ENCODE measurements at places on chromosomes 4 and X.

GRCh38 chrX:1483843-1484637 lies 31.3 kb upstream of the ASMTL start:
- no peak for DNase-seq

DNA sequence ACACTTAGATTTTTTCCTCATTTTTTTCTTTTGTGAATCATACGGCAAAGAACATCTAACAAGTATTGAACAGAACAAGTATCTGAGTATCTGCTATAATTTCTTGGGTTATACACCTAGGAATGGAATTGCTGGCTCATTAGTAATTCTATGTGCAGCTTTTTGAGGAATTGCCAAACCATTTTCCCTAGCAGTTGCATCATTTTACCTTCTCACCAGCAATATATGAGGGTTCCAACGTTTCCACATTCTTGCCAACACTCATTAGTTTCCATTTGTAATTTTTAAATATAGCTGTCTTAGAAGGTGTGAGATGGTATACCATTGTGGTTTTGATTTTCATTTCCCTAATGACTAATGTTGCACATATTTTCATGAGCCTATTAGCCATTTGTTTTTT lies 41.1 kb upstream of the DCAF8L1 start:
- DNase-seq: no peak

GRCh38 chrX:73812256-73812655 lies 249.3 kb downstream of the CHIC1 start:
- DNase-seq: no peak

DNA sequence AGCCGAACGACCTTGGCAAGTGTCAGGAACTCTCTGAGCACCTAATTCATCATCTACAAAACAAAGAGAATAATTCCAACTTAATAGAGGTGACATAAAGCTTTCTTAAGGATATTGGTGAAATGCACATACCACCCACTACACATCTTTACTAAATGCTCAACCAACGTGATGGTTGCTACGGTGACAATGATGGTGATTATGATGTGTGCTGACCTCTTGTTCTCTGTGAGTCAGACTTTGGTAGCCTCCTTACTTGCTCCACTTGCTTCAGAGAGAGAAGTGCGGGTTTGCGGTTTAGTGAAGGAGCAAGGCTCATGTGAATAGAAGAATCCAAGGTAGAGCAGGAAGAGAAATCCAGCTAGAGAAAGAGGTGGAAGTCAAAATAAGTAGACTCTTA lies 52.8 kb upstream of the CLNK start:
- no peak for DNase-seq

DNA sequence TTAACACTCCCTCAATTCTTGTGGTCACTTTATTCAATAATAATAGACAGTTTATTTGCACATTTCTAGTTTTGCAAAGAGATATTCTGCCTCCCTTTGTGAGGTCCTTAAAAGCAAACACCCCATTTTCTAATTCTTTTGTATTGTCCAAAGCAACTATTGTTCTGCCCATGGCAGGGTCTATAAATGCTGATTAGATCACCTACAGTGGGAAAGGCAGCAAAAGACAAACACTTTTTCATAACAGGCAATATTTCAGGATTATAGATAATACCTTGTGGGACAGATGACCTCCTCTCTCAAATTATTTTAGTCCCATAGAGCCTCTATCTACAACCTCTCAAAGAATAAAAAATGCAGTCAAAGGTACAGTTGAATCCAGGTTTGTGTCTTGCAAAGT lies 28.6 kb downstream of the COMMD8 start:
- no peak for DNase-seq

GRCh38 chr4:123218981-123219380 lies 177.6 kb upstream of the SPRY1 start:
- DNase-seq: no peak

GRCh38 chrX:153973127-153974002 lies 811 bp downstream of the TMEM187 start:
- no peak for DNase-seq

DNA sequence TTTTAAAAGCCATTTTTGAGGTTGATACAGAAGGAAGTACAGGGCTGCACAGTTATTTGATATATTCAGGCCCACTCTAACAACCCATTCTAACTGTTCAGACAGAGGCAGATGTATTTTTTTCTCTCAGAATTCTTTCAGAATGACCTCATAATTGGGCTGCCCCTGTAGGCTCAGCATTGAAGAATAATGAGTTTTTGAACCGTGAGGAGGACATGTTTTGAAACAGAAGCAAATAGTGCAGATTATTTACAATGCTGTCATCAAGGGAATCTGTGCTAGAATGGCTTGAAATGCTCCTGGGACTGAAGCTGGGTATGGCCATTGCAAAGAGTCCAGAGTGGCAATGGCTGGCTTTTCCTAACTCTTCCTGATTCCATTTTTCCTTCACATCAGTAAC lies 158.1 kb downstream of the SOX3 start:
- no peak for DNase-seq

DNA sequence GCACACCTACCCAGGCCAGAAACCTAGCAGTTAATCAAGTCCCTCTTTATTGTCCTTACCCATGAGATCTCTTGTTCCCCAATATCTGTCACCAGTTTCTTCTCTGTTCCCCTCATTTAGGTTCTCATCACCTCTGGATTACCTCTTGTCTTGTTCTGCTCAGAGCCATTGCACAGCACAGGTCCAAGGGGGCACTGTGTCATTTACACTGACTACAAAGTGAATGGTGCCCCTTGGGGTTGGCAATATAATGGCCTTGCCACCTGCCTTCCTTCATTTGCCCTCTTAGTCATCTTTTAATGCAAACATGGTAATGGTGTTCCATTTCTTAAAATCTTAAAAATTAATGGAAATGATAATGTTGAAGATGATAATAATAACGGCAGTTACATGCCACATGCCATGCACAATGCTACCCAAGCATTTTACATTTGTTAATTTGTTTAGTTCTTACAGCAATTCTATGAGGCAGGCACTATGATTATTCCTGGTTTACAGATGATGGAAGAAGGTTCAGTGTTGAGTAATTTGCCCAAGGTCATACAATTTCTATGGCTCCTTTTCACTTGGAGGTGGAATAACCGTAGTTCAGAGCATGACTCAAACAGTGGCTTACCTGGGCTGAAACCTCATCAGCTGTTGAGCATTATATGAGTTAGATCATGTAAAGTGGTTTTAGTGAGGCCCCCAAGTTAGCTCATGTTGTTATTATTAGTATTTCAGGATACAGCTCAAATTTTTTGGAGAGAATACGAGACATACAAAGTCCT lies 117.9 kb downstream of the RASL11B start:
- no peak for DNase-seq

DNA sequence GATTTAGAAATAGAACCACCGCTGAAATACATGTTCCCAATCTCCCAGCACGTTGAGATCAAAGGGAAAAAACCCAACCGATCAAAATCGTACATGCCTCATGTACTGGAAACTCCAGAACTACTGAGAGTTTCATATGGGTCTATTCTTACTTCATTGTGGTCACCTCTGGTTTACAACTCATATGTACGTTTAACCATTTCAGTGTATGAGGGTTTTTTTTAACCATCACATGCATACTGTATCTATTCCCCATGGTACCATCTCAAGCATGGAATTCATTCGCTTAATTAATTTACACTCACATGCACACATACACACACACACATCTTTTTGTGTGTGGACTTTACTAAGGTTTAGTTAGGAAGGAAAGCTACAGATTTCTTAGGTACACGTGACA lies 46.0 kb upstream of the CLNK start:
- no peak for DNase-seq

- DNase-seq: peak; percentile 54
Measured at GRCh38 chr4:104394406-104395167, 100.1 kb downstream of the CXXC4 start.

GRCh38 chr4:88725986-88726385 lies 28.4 kb upstream of the NAP1L5 start:
- no peak for DNase-seq

GRCh38 chr4:98377559-98377958 lies 116.4 kb downstream of the RAP1GDS1 start:
- DNase-seq: no peak

- DNase-seq: no peak
Measured at GRCh38 chrX:51955200-51955599, 61.8 kb downstream of the MAGED1 start.

DNA sequence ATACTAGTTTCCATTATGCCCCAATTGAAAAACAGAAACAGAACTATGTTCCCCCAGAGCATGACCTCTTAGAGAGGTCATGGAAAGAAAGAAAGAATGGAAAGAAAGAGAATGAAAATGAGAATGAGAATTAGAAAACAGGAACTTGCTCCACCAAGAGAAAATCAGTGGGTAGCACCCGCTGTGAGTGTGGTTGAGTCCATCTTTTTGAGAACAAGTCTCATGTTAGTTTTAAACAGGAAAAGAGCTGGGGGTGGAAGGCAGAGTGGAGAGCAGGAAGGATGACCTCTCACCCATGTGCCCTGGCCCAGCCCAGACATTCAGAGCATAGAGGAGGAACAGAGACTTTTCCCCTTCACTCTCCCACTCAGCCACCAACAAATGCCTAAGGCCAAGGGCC lies 4.9 kb downstream of the GSX2 start:
- DNase-seq: no peak

GRCh38 chrX:120457766-120458180 lies 11.3 kb downstream of the LAMP2 start:
- no peak for DNase-seq

GRCh38 chr4:7569810-7570783 lies 135.4 kb upstream of the PSAPL1 start:
- no peak for DNase-seq

GRCh38 chr4:144705601-144706590 lies 59.9 kb downstream of the HHIP start:
- DNase-seq: no peak

- DNase-seq: no peak
Measured at GRCh38 chr4:83320548-83320947, 14.1 kb downstream of the HPSE start.

GRCh38 chrX:115606861-115607260 lies 45.9 kb downstream of the PLS3 start:
- DNase-seq: no peak

GRCh38 chr4:135238940-135239339 lies 1037.4 kb upstream of the PABPC4L start:
- DNase-seq: no peak

Data from NCI-H1417 treated with DMSO at 0.1 percent for 48 hours (cell line).